ENCODE measurements at places on chromosomes 13 and 19.

- no peak for DNase-seq
Measured at GRCh38 chr19:29717051-29717450, 2.0 kb upstream of the C19orf12 start.

GRCh38 chr19:28018499-28018898 lies 1194.5 kb downstream of the UQCRFS1 start:
- DNase-seq: no peak

DNA sequence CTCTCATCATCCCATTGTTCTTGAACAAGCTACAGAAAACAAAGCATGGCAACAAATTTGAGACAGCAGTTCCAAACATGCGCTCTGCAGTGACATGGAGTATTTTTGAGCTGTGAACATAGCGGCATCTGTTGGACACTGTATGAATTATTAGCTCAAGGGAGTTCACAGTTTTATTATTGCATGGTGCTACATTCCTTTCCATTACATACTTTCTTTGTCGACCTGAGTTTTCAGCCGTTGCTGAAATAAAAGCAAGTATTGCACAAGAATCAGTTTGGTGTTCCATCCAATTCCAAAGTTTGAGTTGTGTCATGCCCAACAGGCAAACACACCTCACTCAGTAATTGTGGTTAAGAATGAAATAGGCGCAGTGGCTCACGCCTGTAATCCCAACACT lies 30.1 kb upstream of the METTL21C start:
- peak; percentile 5 for DNase-seq

- no peak for DNase-seq
Measured at GRCh38 chr13:34114581-34114980, 296.6 kb downstream of the RFC3 start.

DNA sequence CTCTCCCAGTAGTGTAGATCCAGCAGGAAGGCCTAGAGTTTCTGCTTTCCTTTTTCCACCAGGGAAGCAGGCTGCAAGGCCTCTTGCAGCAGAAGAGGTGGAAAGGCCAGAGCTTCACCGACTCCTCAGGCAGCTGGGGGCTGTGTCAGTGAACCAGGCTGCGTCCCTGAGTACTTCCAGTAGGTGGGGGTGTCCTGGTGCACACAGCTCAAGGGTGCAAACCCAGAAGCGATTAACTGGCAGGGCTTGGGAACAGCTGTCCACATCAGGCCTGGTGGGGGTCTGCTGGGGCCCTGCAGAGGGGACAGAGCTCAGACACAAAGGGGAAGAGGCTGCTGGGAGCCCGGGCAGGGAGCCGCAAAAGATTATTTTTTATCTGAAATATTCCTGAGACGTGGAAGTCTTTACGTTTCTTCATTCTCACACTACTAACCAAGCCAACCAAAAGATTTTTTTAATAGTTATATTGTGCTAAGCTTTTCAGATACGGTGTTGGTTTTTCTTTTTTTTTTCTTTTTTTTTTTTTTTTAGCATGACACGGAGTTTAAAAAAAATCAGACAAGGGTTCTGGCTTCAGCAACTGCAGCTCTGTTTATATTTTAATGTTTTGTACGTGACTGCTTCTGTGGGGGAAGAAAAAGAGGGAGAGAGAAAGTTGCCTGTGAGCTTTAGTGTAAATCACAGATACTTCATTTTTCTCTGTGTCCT lies 11.0 kb downstream of the TSHZ3 start:
- no peak for DNase-seq

- DNase-seq: peak; percentile 63
Measured at GRCh38 chr19:11479090-11479897, 1.6 kb downstream of the ELAVL3 start.

DNA sequence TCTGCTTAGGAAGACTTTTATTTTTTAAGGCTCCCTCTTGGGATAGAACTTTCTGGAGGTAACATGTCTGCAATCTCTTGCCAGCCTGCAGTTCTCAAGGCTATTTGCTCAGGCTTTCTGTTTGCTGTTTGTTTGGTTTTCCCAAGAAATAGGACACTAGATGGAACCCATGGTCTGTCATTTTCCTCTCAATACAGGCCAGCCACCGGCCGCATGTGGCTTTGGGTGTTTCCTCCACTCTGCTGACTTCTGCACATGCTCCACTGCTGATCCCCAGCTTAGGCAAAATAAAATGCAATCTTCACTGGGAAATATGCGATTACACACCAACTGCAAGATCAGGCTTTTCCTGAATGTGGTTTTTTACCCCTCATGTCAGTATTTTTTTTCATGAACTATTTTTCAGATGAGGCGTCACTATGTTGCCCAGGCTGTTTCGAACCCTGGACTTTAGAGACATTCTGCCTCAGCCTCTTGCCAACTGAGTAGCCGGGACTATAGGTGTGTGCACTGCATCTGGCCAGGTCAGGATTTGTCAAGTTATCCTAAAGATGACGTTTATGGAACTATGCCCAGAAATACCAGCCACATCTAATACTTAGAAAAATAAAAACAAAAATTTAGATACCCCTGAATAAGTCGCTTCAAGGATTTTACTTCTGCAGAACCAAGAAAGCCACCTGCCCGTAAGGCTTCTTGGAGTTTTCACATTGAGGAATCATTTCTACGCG lies 94.3 kb upstream of the PABPC3 start:
- no peak for DNase-seq

- no peak for DNase-seq
Measured at GRCh38 chr13:74036373-74036772, 97.8 kb downstream of the KLF12 start.

GRCh38 chr13:97885641-97886040 lies 67.8 kb upstream of the IPO5 start:
- no peak for DNase-seq

DNA sequence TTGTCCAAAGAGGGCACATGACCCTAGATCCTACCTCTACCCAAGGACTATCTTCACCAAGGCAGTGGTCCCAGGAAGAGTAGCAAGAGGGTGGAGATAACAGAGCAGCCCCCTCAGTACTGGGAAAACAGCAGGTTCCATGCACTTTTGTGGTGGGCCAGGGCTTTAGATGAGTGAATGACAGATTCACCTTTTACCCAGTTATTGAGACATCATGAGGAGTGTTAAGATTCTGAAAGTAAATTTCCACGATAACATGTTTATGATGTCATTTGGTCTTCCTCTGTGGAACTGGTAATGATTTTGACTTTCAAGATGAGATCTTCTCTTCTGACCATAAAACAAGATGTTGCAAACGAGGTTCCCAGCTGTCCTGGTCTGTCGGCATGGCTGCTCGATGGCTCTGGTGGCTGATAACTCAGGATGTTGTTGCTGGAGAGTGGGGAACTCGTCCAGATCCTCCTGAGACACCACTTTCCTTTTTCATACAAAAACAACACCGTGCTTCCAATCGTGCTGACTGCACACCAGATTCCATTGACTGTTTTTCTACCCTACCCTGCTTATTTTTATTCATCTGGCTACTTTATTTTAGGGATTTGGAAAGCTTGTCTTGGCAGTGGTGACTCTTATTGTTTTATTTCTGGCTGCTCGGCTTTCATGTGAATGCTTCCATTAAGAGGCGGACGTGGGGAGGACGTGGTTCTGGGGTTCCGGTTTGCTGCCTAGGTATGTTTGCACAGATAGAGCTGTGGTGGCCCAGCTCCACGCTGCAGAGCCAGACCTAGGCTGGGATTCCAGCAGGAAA lies 88.5 kb downstream of the LRCH1 start:
- DNase-seq: no peak

DNA sequence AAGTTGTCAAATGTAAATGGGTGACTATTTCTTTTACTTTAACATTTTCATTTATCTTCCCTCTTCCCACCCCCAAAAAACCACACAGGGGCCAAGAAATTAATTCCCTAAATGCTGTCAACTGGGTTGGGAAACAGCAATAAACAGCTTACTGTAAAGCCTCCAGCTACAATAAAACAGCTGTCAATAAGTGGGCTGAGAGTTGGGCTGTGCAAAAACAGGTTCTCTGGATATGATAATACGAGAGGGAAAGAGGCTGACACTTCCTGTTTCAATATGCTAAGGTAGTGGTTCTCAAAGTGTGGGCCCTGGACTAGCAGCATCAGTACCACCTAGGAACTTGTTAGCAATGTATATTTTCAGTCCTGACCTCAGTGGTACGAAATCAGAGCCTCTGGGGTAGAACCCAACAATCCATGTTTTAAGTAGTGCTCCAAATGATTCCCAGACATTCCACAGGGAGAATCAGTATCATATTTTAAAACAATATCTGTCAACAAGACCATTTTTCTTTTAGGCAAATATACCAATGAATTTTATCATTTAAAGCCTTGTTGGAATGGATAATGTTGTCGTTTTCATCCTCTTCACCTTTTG lies 8.4 kb downstream of the PCDH9 start:
- no peak for DNase-seq

- DNase-seq: no peak
Measured at GRCh38 chr13:39600766-39601165, 2.2 kb downstream of the LHFPL6 start.

GRCh38 chr13:28318496-28318895 lies 176.4 kb downstream of the FLT1 start:
- no peak for DNase-seq

GRCh38 chr19:650121-650520 lies 10.4 kb downstream of the FGF22 start:
- DNase-seq: no peak

DNA sequence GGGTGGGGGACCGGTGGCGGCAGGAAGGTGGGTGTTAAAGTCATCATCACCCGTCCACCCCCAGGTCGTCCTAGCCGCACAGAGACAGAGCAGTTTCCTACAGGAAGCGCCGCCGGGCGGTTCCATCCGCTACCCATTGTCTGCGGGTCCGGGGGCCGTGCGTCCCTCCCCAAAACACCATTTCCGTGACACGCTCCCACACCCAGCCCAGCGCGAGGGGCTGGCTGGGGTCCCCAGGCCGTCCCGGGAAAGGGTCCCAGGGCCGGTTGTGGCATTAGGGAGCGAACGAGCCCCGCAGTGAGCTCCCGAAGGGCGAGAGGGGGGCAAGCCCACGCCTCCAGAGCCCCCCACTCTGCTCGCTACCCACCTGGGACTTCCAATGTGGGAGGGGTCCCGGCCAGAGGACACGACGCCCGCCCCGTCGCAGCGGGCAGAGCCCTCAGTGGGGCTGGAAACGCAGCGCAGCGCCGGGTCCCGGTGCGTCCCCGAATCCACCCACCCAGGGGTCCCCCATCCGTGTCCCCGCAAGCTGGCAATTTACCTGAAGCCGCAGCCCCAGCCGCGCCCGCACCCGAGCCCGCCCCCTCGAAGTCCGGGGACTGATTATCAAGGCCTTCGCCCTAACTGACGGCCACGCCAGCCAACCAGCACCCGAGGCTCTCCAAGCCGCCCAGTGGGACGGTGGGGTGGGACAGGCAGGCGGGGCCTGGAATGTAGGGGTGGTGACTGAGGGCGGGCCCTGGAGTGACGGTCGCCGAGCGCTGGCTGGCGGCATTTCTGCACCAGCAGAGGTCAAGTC lies at the start of gene KANK3:
TSS of gene KANK3 (minus strand) at position 579 of the 799 bp plus-strand sequence. CDS start 5,434 bp downstream, outside the sequence.
- peak; percentile 96 for DNase-seq

DNA sequence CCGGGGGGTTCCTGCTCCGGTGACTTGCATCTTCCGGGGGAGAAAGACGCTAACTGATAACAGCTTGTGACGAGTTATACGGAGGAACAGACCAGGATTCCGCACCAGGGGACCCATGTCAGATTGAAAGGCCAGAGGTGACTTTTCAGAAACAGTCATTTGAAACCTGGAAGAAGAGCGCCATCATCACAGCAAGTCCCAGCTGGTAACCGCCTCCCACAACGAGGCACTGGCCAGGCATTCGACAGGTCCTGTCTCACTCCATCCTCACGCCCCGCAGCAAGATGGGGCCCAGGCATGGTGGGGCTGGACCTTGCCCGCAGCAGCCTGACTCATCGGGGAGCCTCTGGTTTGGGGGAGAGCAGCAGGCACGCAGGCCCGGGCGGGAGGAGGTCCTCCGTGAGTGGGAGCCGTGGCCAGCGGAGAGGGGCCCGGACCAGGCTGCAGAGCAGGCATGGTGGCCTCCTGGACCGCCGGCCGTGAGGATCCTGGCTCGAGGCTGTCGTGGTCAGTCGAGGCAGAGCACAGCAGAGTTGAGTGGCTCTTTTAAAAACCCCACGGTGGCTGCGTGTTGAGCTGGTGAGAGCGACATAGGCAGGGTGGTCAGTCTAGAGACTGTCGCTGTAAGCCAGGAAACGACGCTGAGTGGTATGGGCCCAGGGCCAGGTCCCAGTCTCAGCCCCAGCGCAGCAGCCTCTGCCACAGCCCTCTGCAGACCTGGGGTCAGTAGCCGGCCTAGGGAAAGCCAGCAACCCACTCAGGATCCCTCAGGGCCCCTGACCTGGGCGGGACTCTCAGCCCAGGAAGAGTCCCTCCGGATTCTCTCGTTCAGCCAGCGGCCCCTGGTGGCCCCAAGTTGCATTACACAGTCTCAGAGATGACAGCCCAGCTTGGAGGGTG lies 94.9 kb upstream of the MCF2L start:
- peak; percentile 84 for DNase-seq

- no peak for DNase-seq
Measured at GRCh38 chr19:11949201-11949600, 15.6 kb upstream of the ZNF763 start.

GRCh38 chr19:3056417-3057088 lies 5.7 kb downstream of the TLE5 start:
- no peak for DNase-seq

DNA sequence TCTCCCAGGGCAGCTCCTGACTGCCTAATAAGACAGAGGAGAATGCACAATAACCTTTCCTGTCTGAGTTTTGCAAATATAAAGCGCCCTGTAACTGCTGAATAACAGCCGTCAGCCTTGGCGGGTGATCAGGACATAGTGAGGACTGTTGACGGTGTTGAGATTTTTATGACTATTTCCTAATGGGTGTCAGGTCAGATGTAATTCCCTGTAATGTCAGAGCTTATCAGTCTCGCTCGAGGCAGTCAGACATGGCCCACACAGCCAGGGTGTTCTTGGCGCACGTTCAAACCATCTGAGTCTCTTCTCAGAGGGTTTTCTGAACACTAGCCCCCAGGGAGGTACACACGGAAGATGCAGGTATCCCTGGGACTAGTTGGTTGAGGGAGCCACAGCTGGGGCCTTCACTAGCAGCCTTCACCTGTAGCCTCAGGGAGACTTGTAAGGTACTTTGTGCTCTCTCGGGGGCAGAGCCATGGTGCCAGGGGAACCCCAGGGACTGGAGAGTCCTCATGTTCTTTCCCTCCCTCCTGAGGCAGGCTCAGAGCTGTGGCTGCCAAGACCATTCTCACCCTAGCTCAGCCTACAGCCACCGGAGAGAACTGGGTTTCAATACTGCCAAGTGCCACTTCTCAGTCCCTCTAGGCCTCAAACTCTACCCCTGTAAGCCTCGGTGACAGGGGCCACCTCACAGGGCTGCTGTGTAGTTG lies 213.1 kb downstream of the UQCRFS1 start:
- DNase-seq: no peak

DNA sequence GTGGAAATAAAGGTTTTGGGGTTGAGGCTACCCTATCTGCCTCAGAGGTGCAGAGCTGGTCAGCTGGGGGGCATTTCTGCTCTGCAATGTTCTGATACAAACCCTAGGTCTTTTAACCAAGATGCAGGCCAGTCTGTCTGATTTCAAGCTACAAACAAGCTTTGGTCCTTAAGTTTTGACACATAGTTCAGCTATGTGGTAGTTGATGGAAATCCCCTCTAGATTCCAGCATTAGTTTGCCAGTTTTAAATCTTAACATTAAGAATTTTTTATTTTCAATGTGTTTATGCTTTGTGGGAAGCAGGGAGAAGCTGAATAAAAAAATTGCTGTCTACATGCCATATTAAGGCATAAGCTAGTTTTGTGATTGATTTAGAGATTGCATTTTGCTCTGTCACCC lies 225.7 kb downstream of the LMO7 start:
- no peak for DNase-seq

- no peak for DNase-seq
Measured at GRCh38 chr13:48602296-48603016, 51.3 kb upstream of the CYSLTR2 start.

Measured in activated CD4-positive, alpha-beta T cell treated with anti-CD3 and anti-CD28 coated beads, Interleukin-2, Interleukin-6, amounts not matched to agents 100 ng/mL and 50 ng/mL, durations not matched to agents 16 hours and 8 hours (primary cell).